Testis (tissue), 5 donors: ENCODE measurements at places on chromosomes 6 and 20. TPM values are rescaled to one million over a fixed set of nuclear protein-coding genes. Genes with fewer than 3 reads are reported as not detected.

The HTR1E gene
- polyA plus RNA-seq: 0.40 TPM

The ADGRF4 gene
- 0.58 TPM for polyA plus RNA-seq

The DAAM2 gene
- 37.4 TPM for polyA plus RNA-seq

The ZNF831 gene
- 0.99 TPM for polyA plus RNA-seq

The FILIP1 gene
- polyA plus RNA-seq: 2.0 TPM

The MUC21 gene
- 0.12 TPM for polyA plus RNA-seq

The EEF1A2 gene
- polyA plus RNA-seq: 19.1 TPM

The DSP gene
- 4.5 TPM for polyA plus RNA-seq

The SIRPB1 gene
- polyA plus RNA-seq: 0.84 TPM

The SOX18 gene
- polyA plus RNA-seq: 7.9 TPM

The PRRT1 gene
- polyA plus RNA-seq: 6.1 TPM

The HLA-C gene
- 213 TPM for polyA plus RNA-seq

The CLPSL2 gene
- polyA plus RNA-seq: not detected

The LRRC73 gene
- polyA plus RNA-seq: 50.6 TPM

The FERMT1 gene
- 1.8 TPM for polyA plus RNA-seq

The MOCS3 gene
- 6.5 TPM for polyA plus RNA-seq

The GSTA5 gene
- not detected for polyA plus RNA-seq

The BPIFB4 gene
- 1.7 TPM for polyA plus RNA-seq

The SRMS gene
- 0.42 TPM for polyA plus RNA-seq

The ZNF335 gene
- 25.3 TPM for polyA plus RNA-seq
